ENCODE measurements at places on chromosomes 11 and 22.

DNA sequence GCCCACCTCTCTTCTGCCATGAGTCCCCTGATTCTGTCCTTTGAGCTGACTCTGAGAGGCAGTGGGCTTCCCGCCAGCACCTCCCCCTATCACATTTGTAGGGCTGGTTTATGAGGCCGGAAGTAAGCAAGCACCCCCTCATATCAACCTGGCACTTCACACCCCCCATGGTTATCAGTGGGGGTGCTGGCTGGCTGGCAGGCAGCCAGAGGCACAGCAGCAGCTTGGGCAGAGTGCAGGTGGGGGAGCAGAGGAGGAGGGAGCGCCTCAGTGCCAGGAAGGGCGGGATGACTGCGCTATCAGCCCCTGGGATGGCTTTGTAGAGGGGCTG, 22.9 kb upstream of the CHRM4 start:
- no peak for DNase-seq

- no peak for DNase-seq
These were observed 23.9 kb downstream of the LRFN4 start for GRCh38 chr11:66880496-66881450.

- DNase-seq: no peak
These were observed 7.9 kb downstream of the SC5D start for GRCh38 chr11:121300313-121300971.

GRCh38 chr22:24426851-24427499, 424 bp upstream of the ADORA2A start:
- DNase-seq: no peak

- no peak for DNase-seq
These were observed 4.6 kb downstream of the LGALS12 start for GRCh38 chr11:63510360-63511047.

DNA sequence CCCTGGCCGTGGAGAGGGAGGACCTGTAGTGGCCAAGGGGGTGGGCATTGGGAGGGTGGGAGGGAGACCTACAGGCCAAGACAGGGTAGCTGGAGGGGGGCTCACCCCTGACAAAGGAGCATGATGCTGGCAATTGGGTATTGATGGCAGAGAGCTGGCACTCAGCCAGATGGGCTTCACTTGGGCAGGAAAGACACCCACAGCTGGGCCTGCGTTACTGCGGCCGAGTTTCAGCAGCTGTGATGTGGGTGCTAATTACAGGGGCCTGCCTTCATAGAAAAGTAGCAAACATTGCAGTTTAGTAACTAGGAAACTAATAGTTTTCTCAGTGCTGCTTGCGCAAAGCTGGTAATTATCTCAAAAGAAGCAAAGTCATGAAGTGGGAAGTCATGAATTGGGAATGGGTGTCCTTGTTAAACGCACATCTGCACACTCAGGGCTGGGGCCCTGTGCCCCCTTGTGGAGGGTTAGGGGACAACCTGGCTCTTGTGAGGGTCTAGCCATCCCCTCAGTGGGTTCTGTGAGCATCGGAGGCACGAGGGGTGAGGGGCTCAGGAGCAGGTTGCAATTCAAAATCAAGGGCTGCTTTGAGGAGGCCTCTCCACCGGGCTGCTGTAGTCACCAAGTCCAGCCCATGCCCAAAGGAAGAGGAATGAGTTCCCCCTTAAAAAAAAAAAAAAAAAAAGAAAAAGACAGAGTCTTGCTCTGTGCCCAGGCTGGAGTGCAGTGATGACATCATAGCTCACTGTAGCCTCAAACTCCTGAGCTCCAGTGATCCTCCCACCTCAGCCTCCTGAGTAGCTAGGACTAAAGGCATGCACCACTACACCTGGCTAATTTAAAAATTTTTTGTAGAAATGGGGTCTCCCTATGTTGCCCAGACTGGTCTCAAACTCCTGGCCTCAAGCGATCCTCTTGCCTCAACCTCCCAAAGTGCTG, 24.4 kb upstream of the TXNRD2 start:
- no peak for DNase-seq

DNA sequence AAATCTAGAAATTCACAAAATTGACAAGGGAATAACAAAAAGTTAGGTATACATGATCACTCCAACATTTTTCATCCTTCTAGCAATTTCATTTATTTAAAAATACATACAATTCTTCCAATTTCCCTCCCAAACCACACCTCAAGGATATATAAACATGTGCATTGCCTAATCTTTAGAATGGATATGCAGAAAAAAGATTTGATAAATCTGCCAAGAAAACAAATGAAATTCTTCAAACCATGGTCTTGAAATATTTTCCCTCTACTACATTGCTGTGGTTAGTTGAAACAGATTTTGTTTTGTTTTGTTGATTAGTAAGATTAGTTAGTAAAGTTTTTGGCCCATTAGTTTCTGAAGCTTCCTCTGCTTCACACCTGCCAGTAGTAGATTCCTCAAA, 703.3 kb upstream of the CCDC179 start:
- no peak for DNase-seq

- no peak for DNase-seq
These were observed 1258.8 kb downstream of the BRD1 start for GRCh38 chr22:48568736-48569330.

DNA sequence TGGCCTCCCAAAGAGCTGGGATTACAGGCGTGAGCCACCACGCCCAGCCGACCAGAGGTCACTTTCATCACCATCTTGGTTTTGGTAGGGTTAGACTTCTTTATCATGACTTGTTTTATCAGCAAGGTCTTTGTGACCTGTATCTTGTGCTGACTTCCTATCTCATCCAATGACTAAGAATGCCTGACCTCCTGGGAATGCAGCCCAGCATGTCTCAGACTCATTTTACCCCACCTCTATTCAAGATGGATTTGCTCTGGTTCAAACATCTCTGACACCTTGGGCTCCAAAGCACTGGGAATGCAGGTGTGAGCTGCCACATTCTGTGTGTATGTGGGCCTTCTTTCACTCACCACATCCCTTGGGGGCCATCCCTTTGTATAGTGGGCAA, 5.1 kb upstream of the TALDO1 start:
- no peak for DNase-seq

DNA sequence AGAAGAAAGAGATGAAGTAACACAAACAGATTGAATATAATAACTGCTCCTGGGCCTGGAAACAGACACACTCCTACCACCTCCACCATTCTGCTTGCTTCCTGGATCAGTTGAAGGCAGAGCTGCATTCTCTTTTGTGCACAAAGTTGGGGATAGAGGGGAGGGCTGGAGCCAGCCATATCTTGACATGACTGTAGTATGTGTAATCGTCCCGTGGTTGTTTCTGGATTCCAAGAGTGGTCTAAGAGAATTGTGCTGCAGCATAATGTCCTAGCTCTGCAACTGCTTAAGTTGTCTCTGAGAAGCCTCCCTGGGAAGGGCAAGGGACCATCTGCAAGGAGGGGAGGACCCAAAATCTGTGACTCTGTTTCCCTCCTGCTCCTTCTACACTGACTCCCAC, 3.2 kb downstream of the CRY2 start:
- DNase-seq: no peak

DNA sequence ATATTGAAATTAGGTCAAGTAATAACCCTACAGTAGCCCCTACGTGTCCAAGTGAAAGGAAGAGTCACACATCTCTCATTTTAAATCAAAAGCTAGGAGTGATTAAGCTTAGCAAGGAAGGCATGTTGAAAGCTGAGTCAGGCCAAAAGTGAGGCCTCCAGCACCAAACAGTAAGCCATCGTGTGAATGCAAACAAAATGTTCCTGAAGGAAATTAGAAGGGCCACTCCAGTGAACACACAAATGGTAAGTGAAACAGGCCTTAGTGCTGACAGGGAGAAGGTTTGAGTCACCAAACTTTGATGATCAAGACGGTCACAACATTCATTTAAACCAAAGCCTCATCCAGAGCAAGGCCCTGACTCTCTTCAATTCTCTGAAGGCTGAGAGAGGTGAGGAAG, 127.2 kb downstream of the SHANK2 start:
- no peak for DNase-seq

DNA sequence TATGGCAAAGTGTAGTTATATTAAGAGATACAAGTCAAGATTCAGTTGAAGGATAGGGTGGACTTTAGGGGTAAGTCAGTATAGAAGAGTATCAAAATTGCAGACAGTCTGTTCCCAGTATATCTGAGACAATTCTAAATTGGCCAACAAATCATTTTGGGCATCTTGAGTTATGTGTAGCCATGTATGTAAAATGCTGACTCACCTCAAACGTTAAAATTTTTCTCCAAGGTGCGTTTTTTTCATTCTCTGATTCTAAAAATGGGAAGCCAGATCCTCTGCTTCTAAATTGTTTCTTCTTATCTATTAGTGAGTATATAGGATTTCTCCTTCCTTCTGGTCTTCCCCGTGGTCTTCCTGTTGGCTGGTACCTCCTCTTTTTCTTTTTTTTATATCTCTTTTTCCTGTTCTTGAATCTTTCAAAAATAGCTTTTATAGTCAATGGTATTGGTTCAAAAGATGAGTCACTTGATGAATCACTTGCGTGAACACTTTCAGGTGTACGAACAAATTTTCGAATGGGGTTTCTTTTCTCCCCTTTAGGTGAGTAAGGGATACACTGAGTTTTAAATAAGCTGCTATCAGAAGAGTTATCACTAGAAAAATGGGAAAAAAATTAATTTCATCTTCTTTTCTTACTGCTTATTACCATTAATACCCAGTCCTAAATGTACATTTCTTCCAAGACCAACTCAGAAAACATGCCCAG, 3.2 kb downstream of the TAF1D start:
- DNase-seq: no peak

- DNase-seq: no peak
These were observed 1063.6 kb downstream of the FAM181B start for GRCh38 chr11:81669935-81670543.

- DNase-seq: no peak
These were observed 112.3 kb downstream of the IGLL1 start for GRCh38 chr22:23467721-23468294.

DNA sequence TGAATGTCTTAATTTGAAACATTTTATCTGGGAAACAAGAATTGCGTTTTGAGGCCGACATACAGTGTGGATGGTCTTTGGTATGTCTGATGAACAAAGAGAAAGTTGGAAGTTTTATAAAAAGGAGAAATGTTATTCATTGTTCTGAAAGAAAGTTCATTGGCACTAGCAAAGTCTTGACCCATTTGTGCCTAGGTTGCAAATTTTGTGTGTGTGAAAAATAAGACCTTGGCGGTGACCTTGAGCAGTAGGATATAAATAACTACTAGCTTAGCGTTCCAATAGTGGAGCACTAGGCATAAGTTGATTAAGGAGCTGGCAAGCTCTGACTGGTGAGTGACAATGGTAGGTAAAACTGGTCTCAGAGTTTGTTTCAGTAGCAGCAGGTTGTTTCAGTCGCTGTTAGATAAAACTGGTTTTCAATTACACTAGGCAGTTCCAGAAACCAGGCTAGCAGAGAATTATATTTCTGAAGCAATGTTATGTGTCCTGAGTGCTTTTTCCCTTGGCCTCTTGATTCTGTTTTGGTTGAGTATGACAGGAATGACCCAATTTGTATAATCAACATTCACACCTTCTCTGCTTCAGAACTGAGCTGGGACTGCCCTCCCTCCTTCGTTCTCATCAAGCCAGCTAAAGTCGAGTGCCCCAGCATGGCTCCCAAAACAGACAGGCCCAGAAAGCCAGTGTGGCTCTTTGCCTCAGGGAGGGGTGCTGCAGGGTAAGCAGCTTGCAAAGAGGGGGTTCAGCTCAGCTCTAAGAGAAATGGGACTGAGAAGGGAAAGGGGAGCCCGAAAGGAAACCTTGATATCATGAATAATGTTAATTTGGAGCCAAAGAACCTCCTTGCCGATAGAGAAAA, 85.7 kb downstream of the NTM start:
- no peak for DNase-seq

GRCh38 chr11:118572981-118573550, 857 bp downstream of the ARCN1 start:
- peak; percentile 21 for DNase-seq

GRCh38 chr11:62555464-62556107, 9.0 kb upstream of the AHNAK start:
- DNase-seq: no peak

DNA sequence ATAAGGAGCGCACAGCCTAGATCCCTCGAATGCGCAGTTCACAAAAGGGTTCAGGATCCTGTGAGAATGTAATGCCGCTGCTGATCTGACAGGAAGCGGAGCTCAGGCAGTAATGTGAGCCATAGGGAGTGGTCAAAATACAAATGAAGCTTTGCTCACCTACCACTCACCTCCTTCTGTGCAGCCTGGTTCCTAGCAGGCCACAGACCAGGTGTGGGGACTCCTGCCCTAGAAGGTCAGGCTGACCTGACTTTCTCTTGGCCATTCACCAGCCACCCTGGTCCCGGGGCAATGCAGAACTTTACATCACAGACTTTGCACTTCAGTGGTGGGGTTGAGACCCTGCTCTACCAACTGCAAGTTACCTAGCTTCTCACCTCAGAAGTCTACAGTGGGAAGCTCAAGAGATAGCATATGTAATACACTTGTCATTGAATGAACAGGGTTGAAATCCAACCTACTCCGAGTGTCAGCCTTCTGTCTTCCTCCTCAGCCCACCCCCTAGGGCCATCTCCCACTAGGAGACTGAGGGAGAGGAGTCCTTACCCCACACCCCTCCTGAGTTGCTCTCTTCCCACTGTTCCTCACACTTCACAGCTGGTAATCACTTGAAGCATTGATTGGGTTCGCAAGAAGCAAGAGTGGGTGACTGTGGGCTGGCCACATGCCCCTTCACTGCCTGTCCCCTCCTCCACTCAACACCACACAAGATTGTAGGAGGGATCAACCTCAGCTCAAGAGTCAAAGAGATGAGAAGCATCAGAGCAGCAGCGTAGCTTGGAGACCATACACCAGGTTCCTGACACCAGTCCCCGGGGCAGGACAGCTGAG, 2.0 kb upstream of the KCNJ1 start:
- DNase-seq: no peak

DNA sequence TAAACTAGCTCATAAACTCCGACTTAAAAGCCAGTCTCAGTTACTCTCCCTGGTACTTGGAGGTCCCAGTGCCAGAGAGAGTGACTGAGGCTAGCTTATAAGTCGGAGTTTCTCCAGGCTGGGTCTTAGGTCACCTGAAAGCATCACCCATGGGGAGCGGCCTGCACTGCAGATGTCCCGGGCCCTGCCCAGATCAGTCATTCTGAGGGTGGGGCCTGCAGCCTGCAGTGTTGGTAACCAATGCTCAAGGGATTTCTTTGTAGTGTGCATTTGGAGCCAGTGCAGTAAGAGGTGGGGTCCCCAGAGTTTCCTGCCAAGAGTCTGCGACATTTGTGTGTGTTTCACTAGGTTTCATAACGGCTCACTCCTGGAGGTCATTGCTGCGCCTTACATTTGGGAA, 14.8 kb downstream of the TAB1 start:
- DNase-seq: no peak

DNA sequence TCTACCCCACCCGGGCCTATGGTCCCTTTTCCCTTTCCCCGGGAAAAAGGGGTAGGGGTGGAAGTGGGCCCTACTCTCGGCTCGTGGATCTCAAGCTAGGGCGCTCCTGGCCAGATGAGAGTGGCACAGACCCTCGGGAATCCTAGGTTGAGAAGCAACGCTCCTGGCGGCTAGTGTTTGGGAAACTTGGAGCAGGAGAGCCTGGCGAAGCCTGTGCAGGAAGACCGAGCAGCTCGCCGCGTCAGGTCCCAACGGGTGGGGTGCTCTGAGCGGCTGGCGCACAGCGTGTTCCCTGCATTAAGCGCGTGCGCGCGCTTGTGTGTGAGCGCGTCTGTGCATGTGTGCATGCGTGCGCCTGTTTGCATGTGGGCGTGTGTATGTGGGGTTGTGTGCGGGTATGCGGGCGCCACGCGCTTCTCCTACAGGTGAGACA, 7.1 kb upstream of the FLI1 start:
- DNase-seq: no peak
